CD4-positive, alpha-beta T cell treated with Interferon gamma for 1 hour (primary cell): ENCODE measurements at places on chromosomes 13 and 19.
A peak's percentile ranks its signal among the peaks of the same experiment; 100 is the strongest.

- DNase-seq, result no peak
These were observed 529.5 kb downstream of the LIG4 start for GRCh38 chr13:107685876-107686275.

DNA sequence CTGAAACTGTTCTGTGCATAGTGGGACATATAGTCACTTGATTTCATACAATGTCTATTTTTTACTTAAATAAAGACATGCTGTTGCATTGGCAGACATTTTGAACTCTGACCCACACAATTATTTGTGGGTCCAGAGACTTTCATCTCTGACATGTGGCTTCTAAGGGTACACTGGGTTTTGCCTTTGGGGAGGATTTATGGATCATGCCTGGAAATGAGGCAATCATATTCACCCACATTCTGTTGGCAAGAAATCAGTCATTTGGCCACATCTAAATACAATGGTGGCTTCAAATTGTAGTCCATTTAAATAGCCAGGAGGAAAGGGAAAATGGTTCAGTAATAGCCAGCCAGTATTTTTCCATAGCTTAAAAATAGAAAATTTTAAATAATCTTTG is 238.3 kb upstream of the KLF12 start:
- no peak for DNase-seq

- DNase-seq, result no peak
These were observed 55.2 kb downstream of the VWA8 start for GRCh38 chr13:41905600-41906254.

GRCh38 chr13:100789968-100790367 is 115.4 kb upstream of the TMTC4 start:
- no peak for DNase-seq

GRCh38 chr19:13847407-13848339 is 29.3 kb upstream of the NANOS3 start:
- DNase-seq, result peak; percentile 90

DNA sequence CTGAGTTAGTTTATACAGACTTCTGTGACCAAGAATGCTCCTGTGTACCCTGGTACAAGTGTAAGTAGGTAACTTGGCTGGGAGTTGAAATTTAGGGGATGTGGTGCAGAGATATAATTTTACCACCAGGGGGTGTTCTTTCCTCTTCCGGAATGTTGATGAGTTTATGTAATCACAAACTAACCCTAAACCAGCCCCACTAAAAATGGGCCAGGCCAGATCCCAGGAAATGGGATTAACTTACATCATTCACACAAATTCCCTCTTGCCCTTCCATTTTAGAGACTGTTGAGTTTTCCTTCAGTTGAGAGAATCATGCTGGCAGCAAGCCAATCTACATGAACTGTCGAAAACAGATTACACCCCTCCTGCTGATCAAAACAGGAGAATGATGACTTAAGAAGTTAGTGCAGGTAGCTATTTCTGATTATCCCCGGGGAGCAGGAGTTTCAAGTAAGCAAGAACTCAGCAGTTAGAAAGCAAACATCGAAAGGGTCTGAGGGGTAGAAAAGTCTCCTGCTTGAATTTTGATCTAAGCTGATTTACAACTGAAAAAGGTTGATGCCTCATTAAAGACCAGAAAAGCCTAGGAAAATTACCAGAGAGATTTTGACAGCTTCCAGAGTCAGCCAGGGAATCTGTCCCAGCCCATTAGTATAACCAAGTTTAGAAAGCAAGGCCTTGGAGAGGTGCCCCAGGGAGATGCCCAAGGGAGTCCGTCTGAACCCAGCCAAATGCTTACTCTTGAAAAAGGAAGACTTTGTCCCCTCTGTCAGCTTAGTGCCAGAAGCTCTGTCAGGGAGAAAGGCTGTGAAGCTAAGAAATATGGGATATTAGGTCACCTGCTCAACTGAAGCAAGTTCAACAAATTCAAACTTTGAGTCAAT is 32.3 kb upstream of the MED4 start:
- peak; percentile 12 for DNase-seq

- no peak for DNase-seq
These were observed 1.4 kb upstream of the CYP2F1 start for GRCh38 chr19:41112728-41113290.

DNA sequence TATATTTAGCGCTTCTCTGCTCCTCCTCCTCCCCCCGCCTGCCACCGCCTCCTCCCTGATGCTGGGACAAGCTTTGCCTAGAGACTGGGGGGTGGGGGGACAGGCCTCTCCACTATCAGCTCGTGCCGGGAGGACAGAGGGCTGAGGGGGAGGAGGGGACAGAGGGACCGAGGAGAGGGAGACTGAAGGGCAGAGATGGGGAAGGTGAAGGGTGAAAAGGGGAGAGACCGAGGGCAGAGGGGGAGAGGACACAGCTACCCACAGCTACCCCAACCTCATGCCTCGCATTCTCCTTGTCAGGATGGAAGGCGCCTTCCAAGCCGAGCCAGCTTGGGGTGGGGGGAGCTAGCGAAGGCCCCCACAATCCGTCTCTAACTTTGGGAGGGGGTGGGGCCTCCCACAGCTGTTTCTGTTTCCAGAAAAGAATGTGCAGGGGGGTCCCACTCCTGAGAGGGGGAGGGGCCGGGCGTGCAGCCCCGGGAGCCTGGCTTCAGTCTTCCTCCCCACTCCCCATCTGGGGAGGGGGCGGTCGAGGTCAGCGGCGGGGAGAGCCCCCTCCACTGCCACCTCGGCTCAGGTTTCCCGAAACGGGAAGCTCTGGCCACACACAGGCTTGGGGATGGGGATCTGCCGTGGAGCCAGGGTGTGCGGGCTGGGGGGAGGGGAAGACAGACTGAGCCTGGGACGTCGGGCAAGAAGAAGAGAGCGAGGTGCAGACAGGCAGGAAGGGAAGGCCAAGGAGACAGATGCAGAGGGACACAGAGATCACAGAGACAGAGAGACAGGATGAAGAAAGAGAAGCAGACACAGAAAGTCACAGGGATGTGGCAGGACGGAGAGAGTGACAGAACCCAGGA is 1.6 kb downstream of the DACT3 start:
- no peak for DNase-seq

- DNase-seq, result no peak
These were observed 9.7 kb upstream of the SLITRK5 start for GRCh38 chr13:87661471-87661870.

DNA sequence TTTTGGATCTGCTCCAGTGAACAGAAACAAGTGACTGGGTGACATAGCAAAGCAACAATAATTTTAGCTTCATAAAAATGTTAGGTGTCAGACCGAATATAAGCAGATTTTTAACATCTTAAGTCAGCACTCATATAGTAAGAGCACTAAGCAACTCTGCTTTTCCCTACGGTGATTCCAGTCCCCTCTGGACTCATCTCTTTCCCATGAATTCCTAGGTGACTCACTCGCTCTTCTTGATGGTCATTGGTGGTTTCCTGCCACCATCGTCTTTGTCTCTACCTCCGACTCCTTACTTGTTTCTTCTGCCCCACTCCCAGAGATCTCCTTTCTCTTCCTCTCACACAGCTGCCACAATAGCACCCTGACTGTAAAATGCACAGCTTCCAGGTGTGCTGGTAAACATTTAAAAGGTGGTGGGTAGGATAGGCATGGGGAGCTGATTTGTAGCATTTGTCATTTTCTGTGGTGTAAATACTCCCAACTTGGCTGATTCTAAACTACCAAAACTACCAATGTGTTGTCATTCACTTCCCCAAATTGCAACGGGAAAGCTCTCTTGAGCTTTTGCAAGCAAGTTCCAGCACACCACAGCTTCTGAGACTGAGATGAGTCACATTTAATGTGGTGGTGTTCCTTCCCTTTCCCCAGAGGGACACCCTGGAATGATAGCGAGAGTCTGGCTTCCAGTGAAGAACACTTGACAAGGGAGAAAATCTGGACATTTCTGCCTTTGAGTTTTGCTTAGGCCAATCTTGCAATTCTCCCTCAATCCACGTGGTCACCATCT is 42.8 kb upstream of the CLDN10 start:
- DNase-seq, result no peak

- no peak for DNase-seq
These were observed 5.7 kb upstream of the ZMYM2 start for GRCh38 chr13:19952850-19953249.

DNA sequence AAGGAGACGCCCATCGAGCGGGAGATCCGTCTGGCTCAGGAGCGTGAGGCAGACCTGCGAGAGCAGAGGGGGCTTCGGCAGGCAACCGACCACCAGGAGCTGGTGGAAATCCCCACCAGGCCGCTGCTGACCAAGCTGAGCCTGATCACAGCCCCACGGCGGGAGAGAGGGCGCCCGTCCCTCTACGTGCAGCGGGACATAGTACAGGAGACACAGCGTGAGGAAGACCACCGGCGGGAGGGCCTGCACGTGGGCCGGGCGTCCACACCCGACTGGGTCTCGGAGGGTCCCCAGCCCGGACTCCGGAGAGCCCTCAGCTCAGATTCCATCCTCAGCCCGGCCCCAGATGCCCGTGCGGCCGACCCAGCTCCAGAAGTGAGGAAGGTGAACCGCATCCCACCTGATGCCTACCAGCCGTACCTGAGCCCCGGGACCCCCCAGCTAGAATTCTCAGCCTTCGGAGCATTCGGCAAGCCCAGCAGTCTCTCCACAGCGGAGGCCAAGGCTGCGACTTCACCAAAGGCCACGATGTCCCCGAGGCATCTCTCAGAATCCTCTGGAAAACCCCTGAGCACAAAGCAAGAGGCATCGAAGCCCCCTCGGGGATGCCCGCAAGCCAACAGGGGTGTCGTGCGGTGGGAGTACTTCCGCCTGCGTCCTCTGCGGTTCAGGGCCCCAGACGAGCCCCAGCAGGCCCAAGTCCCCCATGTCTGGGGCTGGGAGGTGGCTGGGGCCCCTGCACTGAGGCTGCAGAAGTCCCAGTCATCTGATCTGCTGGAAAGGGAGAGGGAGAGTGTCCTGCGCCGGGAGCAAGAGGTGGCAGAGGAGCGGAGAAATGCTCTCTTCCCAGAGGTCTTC is 7.1 kb downstream of the MISP start:
- no peak for DNase-seq

GRCh38 chr13:111668451-111668850 is 348.0 kb downstream of the TEX29 start:
- DNase-seq, result no peak

GRCh38 chr13:96803456-96804100 is 190.7 kb downstream of the OXGR1 start:
- DNase-seq, result no peak

GRCh38 chr13:73956795-73957408 is 177.3 kb downstream of the KLF12 start:
- DNase-seq, result no peak

DNA sequence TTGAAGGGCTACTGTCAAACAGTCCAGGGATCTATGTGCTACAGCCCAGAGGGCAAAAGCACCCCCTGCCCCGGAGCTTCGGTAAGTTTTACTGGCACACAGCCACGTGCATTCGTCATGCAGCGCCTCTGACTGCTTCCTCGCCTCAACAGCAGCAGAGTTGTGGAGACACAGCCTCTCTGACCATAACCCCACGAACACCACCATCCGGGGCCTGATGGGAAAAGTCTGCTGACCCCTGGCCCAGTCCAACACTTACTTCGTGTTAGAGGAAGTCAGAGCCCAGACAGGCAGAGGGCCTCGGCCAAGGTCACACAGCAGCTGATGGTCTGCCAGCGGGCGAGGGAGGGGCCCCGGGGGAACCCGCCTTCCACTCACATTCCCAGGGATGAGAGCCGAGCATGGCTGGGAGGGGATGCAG is 5.1 kb downstream of the CBARP start:
- DNase-seq, result no peak

- DNase-seq, result no peak
These were observed 185.7 kb downstream of the TEX29 start for GRCh38 chr13:111506125-111506524.

GRCh38 chr19:18122860-18123795 is 25.6 kb downstream of the MAST3 start:
- no peak for DNase-seq

- DNase-seq, result no peak
These were observed 145.6 kb upstream of the GJB6 start for GRCh38 chr13:20377720-20378119.

DNA sequence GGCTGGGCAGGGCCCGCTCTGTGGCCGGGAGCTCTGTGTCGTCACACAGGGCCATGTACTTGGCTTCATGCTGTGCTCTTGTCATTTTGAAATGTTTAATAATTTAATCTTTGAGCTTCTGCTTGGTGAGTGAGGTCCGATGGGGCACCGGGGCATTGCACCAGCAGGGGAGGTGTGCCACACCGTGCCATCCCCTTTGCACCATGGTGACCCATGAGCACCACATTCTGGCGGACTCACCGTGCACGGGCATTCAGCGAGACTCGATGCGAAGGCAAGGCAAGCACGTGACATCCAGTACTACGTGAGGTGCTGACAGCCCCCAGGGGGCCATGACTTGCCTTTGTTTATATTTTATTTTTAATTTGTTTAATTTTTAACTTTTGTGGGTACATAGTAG is 204.3 kb downstream of the URI1 start:
- DNase-seq, result no peak

GRCh38 chr13:112213467-112214255 is 146.7 kb downstream of the SOX1 start:
- no peak for DNase-seq

DNA sequence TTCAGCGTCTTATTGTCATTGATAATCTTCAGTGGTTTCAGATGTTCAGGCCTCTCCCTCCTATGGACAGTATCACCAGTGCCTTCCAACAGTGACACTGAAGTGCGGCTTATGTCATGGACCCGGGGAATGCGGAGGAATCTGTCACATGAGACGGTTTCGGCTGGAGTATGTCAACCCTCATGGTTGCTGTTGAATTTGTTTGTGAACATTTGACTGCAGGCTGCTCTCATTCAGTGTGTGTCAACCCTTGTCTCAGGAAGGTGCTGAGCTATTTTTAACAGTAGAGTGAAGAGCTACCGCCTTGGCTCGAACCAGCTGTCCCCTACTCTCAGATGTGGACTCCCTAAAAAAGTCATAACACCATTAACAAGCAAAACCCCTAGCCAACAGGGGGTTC is 138.8 kb upstream of the RNF113B start:
- no peak for DNase-seq

GRCh38 chr19:10760273-10760944 is 42.5 kb downstream of the DNM2 start:
- no peak for DNase-seq

DNA sequence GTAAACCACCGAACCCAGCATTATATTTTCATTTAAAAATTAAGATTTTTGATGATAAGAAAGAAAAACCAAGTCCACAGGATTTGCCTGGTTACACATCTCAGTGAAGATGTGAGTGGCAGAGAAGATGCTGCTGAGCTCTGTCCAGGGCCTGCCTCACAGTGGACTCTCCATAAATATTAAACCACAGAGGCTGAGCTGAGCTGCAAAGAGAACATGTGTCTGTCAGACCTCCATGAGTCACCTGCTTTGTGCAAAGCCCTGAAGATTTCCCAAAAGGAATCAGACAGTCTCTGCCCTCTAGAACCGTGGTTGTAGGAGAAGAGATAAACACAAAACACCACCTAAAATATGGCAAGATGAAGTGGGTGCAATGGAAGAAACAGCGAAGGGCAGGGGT is 127.2 kb upstream of the TSC22D1 start:
- DNase-seq, result no peak
